ENCODE measurements at places on chromosomes 1 and 21. TPM values are rescaled to one million over a fixed set of nuclear protein-coding genes. Genes with fewer than 3 reads are reported as not detected.

SLC35D1 gene
- 75.9 TPM for total RNA-seq

TMEM240 gene
- 0.77 TPM for total RNA-seq

GRCh38 chr1:5370311-5370710 is 621.9 kb downstream of the NPHP4 start:
- no peaks in the 10 kb centered on the region for H3K27me3 ChIP-seq
- H3K4me3 ChIP-seq, result no peak overlapping the region
- H3K27ac ChIP-seq, result no peak overlapping the region
- no peaks in the 10 kb centered on the region for H3K36me3 ChIP-seq

DNA sequence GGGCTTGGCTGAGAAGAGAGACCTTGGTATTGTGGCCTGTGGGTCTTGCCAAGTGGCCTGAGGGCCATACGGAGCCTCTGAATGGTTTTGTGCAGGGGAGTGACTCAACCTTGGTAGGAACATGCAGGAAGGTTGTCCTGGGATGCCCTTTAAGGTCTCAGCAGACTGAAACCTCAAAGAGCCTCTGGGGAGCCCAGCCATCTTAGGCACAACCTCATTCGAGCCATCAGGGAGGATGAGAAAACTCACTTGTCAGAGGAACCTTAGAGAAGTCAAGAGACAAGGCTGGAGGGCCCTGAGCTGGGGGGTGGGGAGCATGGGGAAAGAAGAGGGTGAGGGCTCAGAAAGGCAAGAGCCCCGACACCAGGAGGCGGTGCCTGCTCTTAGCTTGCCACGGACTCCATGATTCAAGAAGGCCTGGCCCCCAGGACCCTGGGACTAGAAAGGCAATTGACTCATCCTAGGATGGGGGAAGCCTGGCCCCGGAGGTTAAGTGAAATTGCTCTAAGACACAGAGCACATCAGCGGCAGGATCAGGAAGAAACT is 13.0 kb downstream of the IFI6 start:
- no peaks in the 10 kb centered on the region for H3K27me3 ChIP-seq
- no peaks in the 10 kb centered on the region for H3K36me3 ChIP-seq
- no peak for DNase-seq
- H3K27ac ChIP-seq, result peak overlapping the region; percentile 84
- H3K4me3 ChIP-seq, result no peak overlapping the region

DNA sequence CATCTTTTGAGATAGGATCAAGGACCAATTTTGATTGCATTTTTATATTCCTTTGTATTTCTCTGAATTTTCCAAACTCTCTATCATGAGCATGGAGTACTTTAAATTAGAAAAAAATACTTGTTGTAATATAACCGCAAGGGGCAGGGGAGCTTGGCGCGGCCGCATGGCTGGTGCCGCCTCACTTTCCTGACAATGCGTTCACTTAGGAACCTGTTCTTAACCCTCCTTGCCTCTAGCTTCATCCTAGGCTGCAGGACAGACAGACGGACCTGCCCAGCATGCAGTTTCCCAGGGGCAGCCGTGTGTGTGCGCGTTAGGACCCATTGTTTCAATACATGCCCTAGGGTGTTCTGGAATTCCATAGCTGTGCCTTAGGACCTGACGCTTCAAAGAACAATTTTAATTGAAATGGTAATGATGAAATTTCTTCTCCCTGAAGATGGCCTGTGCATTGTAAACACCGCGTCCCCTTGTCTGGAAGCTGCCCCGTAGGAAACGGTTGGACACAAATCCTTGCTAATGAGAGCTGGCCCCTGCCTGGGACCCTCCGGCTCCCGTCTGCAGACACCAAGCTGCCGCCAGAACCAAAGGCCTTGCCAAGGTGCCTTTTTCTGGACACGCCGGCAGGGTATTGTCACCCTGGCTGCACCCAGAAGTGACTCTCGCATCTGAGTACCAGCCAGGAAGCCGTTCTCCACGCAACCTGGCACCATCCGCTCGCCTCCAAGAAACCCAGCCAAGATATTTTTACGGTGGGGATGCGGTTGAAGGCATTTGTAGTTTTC is 466.4 kb downstream of the NPHP4 start:
- no peaks in the 10 kb centered on the region for H3K27me3 ChIP-seq
- H3K4me1 ChIP-seq, result no peaks in the 10 kb centered on the region
- no peak overlapping the region for H3K27ac ChIP-seq
- DNase-seq, result no peak

DNA sequence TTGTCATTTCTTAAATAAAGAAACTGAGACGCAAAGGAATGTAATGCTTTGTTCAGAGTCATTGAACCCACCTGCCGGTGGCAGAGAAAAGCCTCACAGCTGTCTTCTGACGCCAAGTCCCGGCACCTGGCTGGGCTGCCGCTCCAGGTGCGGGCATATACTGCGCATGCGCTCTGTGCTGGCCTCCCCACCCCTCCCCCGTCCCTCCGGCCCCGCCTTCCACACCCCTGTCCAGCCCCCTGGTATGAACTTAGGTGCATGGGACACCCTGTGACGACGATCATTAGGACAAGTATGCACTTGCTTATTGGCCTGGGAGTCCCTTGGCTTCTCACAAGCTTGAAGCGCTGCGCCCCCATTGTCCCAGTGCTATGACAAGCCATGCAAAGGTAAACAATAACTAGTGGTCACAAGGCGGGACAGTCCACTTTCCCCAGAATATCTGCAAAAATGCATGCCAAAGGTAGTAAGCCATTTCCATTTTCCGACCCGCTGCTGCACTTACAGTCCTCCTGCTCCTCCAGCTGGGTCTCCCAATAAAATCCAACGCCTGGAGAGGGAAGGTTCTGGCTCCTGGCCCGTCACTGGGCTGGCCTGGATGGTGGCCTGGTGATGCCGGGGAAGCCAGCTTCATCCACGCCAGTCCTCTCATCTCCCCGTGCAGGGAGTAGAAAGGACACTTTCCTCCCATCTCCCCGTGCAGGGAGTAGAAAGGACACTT is 100.4 kb downstream of the PSMG1 start:
- H3K27me3 ChIP-seq, result no peaks in the 10 kb centered on the region
- H3K4me1 ChIP-seq, result no peaks in the 10 kb centered on the region
- peak overlapping the region; percentile 11 for H3K4me3 ChIP-seq
- H3K27ac ChIP-seq, result peak overlapping the region; percentile 67
- no peaks in the 10 kb centered on the region for H3K36me3 ChIP-seq

GRCh38 chr1:11961230-11961629 is 19.0 kb upstream of the MFN2 start:
- peak; percentile 34 for DNase-seq
- H3K36me3 ChIP-seq, result peaks cover 5% of the 10 kb centered on the region
- no peaks in the 10 kb centered on the region for H3K27me3 ChIP-seq
- H3K27ac ChIP-seq, result peak overlapping the region; percentile 57
- peaks cover 4% of the 10 kb centered on the region for H3K4me1 ChIP-seq

DNA sequence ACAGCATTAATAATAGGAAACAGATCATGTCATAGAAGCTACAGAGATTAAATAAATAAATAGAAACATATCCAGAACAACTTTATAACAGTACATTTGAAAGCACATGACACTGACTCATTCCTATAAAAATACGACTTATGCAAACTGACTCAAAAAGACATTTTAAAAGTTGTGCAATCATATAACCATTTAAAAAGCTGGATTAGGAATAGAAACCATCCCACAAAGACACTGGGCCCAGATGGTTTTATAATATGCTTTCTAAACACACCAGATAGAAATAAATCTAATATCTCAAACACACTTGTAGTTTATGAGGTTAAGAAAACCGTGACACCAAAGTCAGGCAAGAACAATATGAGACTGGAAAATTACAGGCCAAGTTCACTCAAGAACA is 47.6 kb downstream of the MATN1 start:
- H3K4me3 ChIP-seq, result no peak overlapping the region
- H3K36me3 ChIP-seq, result no peaks in the 10 kb centered on the region
- no peaks in the 10 kb centered on the region for H3K4me1 ChIP-seq
- H3K27me3 ChIP-seq, result no peaks in the 10 kb centered on the region
- no peak for DNase-seq

DNA sequence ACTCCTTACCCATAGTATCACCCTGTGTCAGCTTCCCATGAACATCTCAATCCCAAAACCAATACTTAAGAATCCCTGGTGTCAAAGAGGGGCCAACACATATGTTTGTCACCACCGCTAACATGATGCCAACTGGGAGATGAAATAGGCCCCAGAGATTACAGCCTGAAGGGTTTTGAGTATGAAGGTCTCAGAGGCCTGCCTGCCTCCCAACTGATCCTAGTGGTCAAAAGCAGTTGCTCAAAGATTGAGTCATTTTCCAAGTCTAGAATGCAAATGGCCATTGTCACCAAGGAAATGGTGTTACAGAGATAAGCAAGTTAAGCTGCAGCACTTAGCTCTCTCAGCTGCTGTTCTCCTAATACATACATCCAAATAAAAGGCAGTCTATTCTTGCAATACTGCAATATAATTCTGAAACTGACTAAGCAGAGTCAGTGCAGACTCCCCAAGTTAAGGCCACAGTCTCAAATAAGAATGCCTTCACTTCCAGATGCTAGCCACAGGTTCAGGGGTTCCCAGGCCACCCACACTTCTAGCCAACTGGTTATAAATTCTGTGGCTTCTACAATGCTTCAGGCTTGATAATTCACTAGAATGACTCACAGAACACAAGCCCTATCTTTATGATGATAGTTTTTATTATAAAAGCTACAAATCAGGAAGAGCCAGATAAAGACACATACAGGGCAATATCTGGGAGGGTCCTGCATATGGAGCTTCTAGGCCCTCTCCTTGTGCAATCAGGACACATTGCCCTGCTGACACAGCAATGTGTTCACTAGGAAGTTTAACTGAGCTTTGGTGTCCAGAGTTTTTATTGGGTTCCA is 18.7 kb downstream of the DUSP10 start:
- no peaks in the 10 kb centered on the region for H3K4me1 ChIP-seq
- no peak overlapping the region for H3K27ac ChIP-seq
- no peak overlapping the region for H3K4me3 ChIP-seq
- H3K27me3 ChIP-seq, result no peaks in the 10 kb centered on the region

- no peaks in the 10 kb centered on the region for H3K27me3 ChIP-seq
- H3K4me1 ChIP-seq, result peaks cover 18% of the 10 kb centered on the region
- no peak overlapping the region for H3K4me3 ChIP-seq
These were observed 20.6 kb downstream of the CSF1 start for GRCh38 chr1:109931189-109931731.

DNA sequence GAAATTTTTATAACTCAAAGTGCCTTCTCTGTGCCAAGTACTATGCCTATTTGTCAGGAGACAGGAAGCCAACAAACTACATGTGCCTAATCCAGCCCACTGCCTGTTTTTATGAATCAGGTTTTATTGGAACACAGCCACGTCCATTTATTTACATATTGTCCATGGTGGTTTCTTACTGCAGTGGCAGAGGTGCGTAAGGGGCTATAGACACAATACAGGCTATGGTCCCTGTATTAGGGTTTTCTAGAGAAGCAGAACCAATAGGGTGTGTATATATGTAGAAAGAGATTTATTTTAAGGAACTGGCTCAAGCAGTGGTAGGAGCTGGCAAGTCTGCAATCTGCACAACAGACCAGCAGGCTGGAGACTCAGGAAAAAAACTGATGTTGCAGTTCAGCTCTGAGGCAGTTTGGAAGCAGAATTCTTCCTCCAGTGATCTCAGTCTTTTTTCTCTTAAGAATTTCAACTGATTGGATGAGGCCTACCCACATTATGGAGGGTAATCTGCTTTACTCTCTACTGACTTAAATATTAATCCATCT is 15.4 kb downstream of the PPIE start:
- no peaks in the 10 kb centered on the region for H3K4me1 ChIP-seq
- H3K4me3 ChIP-seq, result no peak overlapping the region
- peaks cover 8% of the 10 kb centered on the region for H3K36me3 ChIP-seq

- no peaks in the 10 kb centered on the region for H3K4me1 ChIP-seq
- no peak for DNase-seq
- no peak overlapping the region for H3K27ac ChIP-seq
- H3K4me3 ChIP-seq, result no peak overlapping the region
These were observed 341.1 kb downstream of the TGFB2 start for GRCh38 chr1:218686258-218686657.

GRCh38 chr1:174197547-174197946 is 38.2 kb downstream of the RABGAP1L start:
- H3K27ac ChIP-seq, result no peak overlapping the region
- no peak for DNase-seq
- no peaks in the 10 kb centered on the region for H3K27me3 ChIP-seq
- no peaks in the 10 kb centered on the region for H3K4me1 ChIP-seq

DNA sequence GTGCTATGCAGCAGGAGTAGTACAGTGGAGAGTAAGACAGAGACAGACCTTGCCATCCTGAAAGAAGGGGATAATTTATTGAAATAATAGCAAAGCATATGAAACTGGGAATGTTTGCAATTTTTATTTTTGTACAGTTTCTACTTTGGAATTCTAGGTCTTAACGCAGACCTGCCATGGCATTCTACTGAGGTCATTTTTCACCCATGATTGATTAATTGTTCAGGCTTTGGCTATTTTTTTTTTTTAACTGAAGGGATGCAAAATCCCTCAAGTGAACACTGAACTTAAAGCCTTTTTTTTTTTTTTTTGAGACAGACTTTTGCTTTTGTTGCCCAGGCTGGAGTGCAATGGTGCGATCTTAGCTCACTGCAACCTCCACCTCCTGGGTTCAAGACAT is 27.1 kb downstream of the MTF2 start:
- no peaks in the 10 kb centered on the region for H3K4me1 ChIP-seq
- no peak overlapping the region for H3K4me3 ChIP-seq
- no peak for DNase-seq
- H3K27ac ChIP-seq, result no peak overlapping the region
- H3K36me3 ChIP-seq, result no peaks in the 10 kb centered on the region

DNA sequence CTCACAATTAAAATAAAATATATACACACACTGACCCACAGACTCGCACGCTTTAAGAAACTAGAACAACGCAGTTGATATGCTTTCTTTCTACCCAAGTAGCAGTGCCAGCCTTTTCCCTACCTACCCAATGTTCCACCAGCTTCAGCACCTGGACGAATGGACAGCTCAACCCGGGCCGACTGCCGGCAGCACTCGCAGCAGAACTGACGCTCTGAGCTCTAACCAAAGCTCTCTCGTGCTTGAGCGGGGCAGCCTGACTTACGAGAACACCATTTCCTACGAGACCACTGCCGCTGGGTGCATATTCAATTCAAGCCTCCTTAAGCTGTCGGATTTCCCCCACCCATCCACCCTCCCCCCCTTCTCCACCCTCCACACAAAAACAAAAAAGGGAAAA is 127.4 kb upstream of the DPYD start:
- peaks cover 57% of the 10 kb centered on the region for H3K27me3 ChIP-seq
- peak; percentile 69 for DNase-seq
- H3K36me3 ChIP-seq, result no peaks in the 10 kb centered on the region

GRCh38 chr1:231232870-231233734 is 7.9 kb upstream of the GNPAT start:
- H3K4me1 ChIP-seq, result peaks cover 21% of the 10 kb centered on the region
- no peaks in the 10 kb centered on the region for H3K27me3 ChIP-seq
- H3K27ac ChIP-seq, result peak overlapping the region; percentile 78
- DNase-seq, result peak; percentile 51

GRCh38 chr1:162397943-162398560 is 13.9 kb downstream of the SH2D1B start:
- H3K27ac ChIP-seq, result no peak overlapping the region
- H3K4me1 ChIP-seq, result no peaks in the 10 kb centered on the region
- H3K4me3 ChIP-seq, result no peak overlapping the region
- H3K27me3 ChIP-seq, result no peaks in the 10 kb centered on the region
- no peaks in the 10 kb centered on the region for H3K36me3 ChIP-seq
- no peak for DNase-seq

GRCh38 chr1:27538793-27539192 is 48.8 kb upstream of the WASF2 start:
- peaks cover 16% of the 10 kb centered on the region for H3K4me1 ChIP-seq
- H3K27me3 ChIP-seq, result no peaks in the 10 kb centered on the region
- no peaks in the 10 kb centered on the region for H3K36me3 ChIP-seq
- peak overlapping the region; percentile 47 for H3K27ac ChIP-seq
- no peak for DNase-seq
- no peak overlapping the region for H3K4me3 ChIP-seq
